Muscle of back (tissue), 13 donors: ENCODE measurements at places on chromosomes 6 and 20. TPM values are rescaled to one million over a fixed set of nuclear protein-coding genes. Genes with fewer than 3 reads are reported as not detected.

HLA-G gene
- polyA plus RNA-seq, result 1.4 TPM

- peak; percentile 48 for DNase-seq
Observed at GRCh38 chr6:139448051-139448649, 73.7 kb upstream of the CITED2 start.

HECA gene
- polyA plus RNA-seq, result 19.0 TPM

C4B gene
- 16.4 TPM for polyA plus RNA-seq

DNA sequence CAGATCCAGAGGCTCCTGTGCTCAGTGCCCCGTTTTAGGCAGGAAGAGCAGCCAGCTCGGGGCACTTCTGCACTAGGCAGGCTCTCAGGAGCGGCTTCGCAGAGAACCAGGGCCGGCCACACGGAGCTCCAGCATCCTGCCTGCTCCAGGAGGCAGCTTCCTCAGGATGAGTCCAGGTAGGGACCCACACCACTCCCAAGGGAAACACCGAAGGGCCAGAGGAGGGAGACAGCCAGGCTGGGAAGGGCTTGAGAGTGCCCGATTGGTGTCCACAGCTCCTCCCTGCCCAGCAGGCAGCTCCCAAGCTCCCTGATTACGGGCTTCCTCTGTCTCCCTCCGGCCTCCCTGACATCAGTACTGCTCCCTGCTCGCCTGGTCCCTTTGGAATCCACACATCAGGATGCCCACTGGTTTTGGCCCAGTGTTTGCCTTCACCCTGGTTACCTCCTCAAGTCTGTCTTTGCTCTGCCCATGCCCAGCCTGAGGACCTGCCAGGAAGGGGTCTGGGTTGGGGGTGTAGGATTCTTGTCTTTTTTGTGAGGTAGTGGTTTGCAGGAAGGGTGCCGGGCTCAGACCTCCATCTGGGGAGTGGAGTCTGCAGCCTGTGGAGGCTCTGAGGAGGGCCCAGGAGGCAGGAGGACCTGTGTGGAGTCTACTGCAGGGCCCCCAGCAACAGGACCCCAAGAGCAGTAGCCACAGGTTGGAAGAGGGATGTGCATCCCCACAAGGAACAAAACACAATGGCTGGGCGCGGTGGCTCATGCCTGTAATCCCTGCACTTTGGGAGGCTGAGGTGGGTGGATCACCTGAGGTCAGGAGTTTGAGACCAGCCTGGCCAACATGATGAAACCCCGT is 11.2 kb upstream of the PYGB start:
- no peak for DNase-seq

DNA sequence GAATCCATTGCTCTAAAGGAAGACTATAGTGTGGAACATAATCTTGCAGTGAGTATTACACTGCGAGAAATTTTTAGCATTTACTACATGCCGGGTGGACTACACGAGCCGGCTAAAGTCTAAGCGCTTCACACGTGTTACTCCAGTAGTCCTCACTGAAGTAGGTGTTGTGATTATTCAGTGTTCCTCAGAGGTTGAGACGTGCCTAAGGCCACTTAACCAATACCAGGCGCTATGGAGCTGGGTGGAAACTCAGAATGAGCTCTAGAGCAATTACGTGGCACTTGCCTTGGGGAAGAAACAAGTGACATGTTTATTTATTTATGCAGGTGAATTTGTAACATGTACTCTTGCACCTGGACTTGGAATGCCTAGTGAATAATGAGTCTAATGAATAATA is 46.4 kb downstream of the SASH1 start:
- DNase-seq, result no peak

- DNase-seq, result no peak
Observed at GRCh38 chr6:12844284-12845223, 128.0 kb downstream of the PHACTR1 start.

GRCh38 chr6:168962886-168963285 is 290.8 kb downstream of the THBS2 start:
- peak; percentile 45 for DNase-seq

SLC24A3 gene
- polyA plus RNA-seq, result 12.6 TPM

- no peak for DNase-seq
Observed at GRCh38 chr6:124829822-124830221, 132.4 kb upstream of the RNF217 start.

- DNase-seq, result no peak
Observed at GRCh38 chr6:53412751-53413150, 64.0 kb upstream of the ELOVL5 start.

FILIP1 gene
- 52.0 TPM for polyA plus RNA-seq

DNA sequence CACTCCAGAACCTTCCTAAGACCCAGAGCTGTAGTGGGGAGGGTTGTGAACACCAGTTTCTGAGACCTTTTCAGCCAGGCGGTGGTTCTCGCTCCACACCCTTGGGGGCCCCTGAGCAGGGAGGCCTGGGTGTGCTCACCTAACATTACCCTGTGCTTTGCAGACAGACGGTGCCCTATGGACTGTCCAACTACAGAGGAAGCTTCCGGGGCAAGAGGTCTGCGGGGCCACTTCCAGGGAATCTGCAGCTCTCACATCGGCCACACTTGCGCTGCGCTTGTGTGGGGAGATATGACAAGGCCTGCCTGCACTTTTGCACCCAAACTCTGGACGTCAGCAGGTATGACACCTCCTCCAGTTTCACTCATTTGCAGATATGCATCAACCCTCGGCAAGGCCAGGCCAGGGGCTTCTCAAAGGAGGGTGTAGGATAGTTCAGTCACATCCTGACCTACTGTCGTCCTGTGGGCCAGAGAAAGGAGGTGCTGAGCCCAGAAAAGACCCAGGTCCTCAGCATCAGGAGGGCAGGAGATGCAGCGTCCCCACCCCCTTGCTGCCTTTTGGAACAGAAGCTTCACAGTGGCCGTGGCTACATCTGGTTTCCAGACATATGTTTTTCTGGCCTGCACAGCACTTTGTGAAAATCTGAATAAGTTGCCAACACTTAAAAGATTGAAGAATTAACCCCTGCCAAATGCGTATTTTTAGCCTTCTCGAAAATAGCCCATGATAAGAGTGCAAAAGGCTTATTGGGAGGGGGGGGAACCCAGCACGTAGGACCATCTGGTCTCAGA is 20.6 kb downstream of the EDN3 start:
- no peak for DNase-seq

- peak; percentile 54 for DNase-seq
Observed at GRCh38 chr20:58112017-58112781, 116.3 kb downstream of the ANKRD60 start.

TRDN gene
- 268 TPM for polyA plus RNA-seq

DNA sequence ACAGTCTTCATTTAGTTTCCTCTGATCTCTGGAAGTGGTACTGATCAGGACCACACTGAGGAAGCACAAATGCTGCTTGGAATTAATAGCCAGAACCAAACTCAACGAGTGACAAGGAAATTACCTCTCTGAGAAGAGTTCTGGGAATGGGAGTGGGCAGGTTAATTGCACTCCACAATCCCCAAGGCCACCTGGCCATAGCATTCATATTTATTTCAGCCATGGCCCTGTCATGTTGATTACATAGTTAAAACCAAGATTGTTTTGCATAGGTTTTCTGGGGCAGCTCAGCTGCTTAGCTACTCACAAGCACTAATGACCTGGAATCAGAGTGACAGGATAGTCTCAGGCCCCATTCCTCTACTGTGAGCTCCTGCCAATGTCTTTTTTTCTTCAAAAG is 230.2 kb upstream of the RIMS1 start:
- no peak for DNase-seq

RAB23 gene
- 18.3 TPM for polyA plus RNA-seq

DNA sequence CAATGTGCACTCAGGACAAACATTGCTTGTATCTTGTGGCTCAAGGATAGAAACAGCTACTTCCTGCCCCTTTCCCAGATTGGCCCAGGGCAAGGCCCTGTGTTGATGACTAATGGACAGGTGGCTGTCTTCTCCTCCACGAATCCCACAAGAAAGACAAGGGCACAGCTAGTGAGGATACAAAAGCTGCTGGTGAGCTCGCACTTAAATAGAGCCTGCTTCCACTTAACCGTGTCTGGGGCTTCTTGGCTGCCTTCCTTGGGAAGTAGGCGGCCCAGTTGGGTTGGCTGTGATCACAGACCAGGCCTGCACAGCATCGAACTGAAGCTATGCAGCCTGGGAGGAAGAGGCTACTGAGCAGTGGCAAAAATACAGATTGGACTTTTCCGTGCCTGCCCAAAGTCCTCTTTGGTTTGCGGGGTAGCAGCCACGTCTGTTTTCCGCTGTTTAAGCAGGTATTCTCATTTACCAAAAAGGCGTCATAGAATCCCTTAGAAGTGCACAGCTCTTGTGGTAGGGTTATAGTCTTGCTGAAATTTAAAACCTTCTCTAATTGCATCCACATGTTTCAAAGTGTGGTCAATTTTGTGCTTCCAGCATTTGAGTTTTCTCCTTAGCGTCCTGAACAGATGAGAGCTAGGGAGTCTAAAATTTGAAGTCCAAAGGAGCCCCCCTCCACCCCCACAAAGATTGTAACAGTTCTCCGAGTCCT is 23.0 kb upstream of the NAA20 start:
- peak; percentile 81 for DNase-seq

DNA sequence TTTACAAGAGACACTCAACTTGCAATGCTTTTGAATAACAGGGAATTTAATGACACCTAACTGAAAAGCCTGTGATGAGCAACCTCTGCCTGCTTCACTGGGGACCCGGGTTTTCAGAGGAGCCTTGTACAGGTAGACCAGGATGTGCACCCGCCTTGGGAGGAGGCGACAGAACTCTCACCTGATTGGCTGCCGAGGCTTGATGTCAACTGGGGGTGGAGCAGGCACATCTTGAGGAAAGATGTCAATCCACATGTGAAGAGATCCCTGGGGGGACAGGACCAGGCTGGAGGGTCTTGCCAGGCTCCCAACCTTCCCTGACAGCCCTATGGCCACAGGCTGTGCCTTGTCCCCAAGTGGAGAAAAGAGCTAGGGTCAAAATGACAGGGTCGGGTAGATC is 19.8 kb downstream of the ERGIC3 start:
- no peak for DNase-seq

HUS1B gene
- polyA plus RNA-seq, result not detected

ATP9A gene
- polyA plus RNA-seq, result 50.2 TPM

RIPPLY2 gene
- polyA plus RNA-seq, result not detected

DNA sequence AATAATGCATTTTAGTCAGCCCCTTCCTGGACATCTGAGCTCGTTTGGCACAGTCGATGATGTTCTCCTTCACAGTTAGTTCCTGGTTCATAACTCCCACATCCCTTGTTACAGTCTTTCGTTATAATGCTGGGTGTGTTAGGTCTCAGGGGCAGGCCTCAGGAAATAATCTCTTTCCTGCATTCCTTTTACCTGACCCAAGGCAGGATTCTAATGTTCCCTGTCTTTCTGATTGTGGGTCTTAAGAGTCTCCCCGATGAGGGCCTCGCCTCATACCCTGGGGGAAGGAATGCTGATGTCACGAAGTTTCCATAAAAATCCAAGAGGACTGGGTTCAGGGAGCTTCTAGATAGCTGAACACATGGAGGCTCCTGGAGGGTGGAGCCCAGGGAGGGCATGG is 104.0 kb upstream of the CARMIL1 start:
- DNase-seq, result no peak

GSTA3 gene
- polyA plus RNA-seq, result not detected

PI3 gene
- not detected for polyA plus RNA-seq

DNA sequence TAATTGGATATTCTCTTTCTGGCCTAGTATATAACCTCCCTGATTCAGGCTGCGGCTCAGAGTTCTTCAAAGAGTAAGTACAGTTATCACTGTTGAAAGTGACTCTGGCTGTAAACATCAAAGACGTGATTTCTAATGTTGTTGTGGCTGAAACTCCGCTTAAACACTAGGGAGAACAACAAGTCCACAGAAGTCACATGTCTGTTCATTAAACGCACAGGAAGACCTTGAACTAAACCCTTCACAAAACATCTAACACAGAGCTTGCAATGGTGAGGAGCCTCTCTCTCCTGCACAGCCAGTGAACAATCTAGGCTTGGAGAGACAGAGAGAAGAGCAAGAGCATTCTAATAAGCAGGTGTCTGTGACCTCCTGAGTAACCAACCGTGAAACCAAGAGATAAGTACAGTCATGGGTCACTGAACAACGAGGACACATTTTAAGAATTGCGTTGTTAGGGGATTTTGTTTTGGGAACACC is 249.3 kb downstream of the PRKN start:
- DNase-seq, result no peak

DNA sequence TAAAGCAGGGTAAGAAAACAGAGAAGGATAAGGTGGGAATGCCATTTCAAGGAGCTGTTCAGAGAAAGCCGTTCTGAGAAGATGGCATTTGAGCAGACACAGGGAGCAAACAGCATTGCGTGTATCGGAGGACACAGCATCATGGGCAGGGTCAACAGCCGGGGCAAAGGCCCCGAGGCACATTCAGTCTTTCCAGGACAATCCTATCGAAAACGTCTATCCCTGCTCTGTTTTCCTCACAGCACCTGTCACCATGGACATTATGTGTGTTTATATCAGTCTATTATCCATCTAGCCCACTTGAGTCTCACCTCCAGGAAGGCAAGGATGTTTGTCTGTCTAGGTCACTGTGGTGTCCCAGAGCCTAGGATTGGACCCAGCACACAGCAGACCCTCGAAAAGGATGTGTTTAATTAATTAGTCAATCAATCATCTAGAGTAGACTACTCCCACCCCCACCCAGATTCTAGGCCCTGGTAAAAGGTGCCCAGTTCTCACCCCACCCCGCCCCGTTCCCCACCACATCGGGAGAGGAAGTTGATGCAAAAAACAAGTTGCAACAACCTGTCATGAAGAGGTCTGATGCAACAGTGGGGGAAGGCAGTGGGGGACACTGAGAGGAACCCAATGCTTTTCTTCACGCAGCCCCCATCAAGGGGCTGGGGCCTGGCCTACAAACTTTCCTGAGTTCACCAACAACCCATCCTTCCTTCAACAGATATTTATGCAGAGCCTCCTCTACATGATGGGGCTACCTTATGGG is 66.6 kb downstream of the PREX1 start:
- DNase-seq, result no peak

DNA sequence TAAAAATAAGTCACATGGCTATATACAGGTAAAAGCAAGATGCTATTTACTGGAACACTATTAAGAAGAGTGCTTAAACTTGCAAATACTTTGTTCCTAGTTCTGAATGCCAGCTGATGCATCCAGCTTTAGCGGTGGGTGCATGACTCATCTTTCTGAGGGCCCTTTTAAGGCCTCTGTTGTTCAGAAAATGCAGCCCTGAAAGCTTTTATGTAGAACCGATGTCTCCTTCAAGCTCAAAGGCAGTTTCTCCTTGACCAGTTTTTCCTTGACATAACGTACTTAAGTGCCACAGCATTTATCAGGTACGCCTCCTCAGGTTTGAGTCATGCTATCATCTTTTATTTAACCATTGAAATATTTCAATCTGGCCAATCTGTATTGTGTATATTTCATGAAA is 82.8 kb downstream of the MLIP start:
- DNase-seq, result no peak

DNA sequence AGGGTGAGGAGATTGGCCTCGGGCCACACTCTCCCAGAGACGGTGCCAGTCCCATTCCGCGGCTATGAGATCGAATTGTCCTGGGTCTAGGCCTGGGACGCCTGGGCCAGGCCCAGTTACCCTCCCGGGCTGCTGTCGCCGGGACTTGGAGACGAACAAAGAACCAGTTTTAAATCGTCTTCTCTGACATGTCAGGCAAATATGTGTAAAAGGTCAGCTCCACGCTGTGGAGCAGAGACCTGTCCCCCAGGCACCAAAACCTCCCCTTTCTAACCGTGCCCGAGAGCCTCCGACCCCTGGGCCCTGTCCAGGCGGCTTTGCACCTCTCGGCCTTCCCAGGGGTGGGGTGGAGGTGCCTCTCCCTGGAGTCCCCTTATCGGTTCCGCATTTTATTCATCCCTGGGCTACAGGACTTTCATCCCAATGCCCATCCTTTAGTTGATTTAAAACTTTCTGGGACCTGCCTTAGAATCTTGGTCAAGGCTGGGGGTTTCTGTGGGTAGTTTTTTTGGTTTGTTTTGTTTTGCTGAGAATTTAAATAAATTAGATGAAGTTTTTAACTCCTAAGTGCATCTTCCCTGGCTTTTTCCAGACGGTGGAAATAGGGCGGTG is 5.8 kb upstream of the TFAP2A start:
- DNase-seq, result no peak
